ENCODE measurements at places on chromosomes 3 and 15.
A peak's percentile ranks its signal among the peaks of the same experiment; 100 is the strongest.

GRCh38 chr3:16171009-16171408, 3.5 kb upstream of the GALNT15 start:
- no peak for DNase-seq

DNA sequence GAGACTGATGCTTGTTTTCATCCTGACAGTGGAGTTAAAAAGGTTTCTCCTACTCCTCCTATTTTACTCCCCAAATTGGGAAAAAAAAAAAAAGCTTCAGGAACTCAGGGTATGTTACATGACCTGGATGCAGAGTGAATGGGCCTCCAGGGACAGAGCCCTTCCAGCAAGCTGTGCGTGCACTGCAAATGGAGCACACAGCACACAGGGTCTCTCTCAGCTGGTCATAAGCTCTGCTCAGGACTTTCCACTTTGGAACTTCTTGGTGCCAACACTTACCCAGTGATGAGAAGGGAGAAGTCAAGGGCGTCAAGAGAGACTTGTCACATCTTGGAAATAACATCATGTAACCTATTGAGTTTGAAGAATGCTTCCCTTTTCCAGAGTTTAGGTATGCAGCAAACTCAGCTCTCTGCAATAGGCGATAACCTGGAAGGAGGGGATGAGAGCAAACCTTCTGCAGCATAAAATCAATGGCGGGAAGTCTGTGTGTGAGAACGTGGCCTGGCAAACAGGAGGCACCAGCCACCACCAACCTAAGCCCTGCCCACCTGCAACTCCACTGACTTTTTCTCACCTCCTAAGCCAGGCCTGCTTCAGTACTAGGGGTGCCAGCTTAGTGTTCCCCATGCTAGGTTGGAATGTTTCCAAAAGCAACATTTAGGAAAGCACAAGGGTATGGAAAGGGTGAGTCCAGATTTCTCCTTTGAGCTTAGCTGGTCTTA, 39.8 kb downstream of the MYZAP start:
- DNase-seq = no peak

GRCh38 chr15:24916305-24917009, 38.3 kb upstream of the SNRPN start:
- no peak for DNase-seq

DNA sequence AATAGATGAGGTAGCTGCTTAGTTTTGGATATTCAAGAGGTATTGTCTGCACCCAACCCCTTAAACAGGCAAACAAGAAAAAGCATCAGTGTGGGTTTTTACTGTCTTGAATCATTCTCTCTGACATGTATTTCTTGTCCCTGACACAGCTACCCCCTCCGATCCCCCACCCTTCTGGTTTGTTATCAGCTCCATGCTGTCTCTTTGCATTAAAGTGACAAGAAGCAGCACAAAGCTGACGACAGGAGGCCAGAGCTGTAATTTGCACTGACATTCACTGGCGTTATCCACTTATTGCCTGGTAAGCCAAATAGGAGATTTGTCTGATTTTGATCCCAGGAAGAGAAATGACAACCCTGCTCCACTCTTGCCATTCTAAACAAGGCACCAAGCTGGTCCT, 83.3 kb upstream of the SNRK start:
- no peak for DNase-seq

DNA sequence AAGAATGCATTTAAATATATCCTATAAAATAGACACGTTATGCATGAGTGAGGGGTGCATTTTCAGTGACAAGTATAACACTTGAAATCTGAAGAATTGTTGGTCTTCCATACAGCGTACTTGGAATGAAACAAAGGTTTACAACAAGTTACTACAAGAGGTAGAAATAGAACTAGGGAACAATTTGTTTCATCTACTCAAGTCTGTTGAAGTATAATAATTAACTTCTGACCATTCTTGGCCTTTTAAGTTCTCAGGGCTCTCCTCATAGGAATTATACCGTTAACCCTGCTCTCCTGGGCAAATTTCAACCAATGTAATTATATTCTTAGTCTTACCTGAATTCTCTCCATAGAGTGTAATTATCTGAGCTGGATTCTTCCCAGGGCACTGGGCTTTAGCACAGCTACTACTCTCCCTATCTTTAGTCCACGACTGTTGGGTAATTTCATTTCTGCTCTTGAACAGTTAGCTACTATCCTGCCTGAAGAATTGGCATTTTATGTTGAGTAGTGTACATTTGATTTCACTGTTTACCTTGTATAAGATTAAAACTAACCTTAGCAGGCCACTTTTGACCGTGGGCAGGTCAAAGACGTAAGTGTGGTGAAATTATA, 100.6 kb downstream of the UBE2E2 start:
- DNase-seq = no peak

DNA sequence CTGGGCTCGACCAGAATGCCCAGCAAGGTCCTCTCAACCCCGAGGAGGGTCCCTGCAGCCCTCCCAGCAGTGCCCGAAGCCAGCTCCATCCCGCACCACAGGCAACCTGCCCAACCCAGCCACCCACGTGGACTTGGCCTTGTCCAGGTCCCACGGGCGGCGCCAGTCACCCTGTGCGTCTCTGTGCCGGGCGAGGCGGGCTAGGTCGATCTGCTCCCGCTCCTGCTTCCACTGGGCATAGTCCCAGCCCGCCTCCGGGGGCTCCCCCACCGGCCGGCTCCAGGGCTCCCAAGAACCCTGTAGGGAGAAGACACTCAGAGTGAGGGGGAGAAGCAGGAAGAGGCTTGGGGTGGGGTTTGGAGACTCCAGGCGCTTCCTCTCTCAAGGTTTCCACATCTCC, 3.1 kb downstream of the CCDC9B start:
- DNase-seq = no peak

DNA sequence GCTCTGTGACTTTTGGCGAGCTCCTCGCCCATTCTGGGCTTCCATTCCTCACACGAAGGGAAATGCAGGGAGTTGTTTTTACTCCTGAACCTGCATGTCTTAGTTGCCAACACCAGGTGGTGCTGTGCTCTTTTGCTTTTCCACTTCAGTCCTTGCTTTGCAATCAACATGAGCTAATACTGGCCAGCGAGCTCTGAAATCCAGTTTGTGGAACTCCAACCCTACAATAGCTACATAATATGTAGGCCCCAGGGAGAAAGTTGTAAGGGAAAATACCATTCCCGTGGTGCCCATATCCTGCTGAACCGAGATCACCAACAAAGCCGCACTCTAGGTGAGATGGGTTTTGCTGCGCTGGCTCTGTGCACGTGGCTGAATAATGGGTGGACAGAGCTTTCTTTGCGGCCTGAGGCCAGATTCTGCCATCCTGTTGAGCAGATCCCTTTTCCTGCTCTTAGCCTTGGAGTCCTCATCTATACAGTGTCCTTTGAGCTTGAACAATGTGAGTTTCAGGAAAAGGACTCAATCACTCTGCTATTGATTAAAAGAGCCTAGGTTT, 25.0 kb downstream of the LSM3 start:
- peak; percentile 70 for DNase-seq

GRCh38 chr3:19947549-19948225, 790 bp downstream of the RAB5A start:
- DNase-seq = peak; percentile 42

DNA sequence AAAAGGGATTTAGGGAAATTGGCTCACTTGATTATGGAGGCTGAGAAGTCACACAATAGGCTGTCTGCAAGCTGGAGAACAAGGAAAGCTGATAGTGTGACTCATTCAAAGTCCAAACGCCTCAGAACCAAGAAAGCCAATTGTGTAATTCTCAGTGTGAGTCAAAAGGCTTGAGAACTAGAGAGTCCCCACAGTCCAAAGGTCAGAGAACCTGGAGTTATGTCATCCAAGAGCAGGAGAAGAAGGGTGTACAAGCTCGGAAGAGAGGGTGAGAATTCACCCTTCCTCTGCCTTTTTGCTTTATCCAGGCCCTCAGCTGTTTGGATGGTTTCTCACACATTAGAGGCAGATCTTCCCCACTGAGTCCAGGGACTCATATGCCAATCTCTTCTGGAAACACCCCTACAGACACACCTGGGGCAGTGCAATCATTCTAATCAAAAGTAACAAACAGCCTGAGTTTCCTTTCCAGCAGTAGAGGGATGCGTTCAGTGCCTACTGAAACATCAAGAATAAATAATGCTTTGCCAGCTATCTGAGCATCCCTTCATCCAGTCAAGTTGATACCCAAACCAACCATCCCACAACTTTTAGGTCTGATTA, 271.5 kb downstream of the SATB1 start:
- DNase-seq = no peak

All from OCI-LY7 (cell line).